ENCODE measurements at places on chromosomes 2 and 18.

DNA sequence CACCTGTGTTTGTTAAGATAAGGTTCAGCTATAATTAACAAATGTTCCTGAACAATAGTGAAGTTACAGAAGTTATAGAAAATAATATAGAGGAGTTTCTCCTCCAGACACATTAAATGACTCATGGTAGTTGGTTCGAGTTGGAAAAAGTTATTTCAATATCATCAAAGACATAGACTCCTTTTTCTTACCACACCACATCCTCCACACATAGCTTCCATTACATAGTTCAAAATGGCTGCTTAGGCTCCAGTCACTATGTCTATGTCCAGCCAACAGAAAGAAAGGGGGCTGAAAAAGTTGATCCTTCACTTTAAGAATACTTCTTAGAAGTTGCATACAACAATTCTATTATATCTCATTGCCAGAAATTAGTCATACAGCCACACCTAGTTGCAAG lies 50.7 kb downstream of the DYNAP start:
- no peak for DNase-seq

DNA sequence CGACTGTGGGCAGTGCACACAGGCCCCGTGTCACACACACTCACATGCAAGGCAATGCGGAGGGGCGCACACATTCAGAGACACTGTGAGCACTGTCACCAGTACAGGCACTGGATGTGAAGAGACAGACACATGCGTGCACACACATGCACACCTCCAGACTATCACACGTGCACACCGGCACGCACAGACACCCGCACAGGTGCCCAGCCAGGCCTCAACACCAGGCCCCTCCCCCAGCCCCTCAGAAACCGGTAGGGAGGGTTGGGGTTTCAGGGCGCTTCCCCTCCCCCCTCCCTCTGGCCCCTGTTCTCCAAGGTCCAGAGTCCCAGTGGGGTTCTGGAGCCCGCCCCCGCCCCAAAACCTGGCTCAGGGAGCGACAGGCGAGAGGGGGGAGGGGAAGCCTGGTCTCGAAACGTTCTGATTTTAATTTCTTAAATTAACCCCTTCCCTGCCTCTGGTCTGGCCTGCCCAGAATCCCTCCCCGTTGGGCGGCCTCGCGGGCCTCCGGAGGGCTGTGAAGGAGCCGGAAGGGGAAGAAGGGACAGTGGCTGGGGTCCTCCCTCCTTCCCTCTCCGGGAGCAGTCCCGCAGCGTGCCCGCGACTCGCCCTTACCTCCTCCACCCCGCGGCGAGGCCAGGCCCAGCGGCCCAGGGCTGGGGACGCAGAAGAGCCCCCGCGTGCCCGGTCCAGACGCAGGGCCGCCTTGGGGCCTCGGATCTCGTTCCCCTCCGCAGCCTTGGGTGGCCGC lies 558 bp downstream of the FBXO41 start:
- DNase-seq: no peak

- no peak for DNase-seq
These were observed 22.5 kb upstream of the SLC35G4 start for GRCh38 chr18:11586896-11587295.

DNA sequence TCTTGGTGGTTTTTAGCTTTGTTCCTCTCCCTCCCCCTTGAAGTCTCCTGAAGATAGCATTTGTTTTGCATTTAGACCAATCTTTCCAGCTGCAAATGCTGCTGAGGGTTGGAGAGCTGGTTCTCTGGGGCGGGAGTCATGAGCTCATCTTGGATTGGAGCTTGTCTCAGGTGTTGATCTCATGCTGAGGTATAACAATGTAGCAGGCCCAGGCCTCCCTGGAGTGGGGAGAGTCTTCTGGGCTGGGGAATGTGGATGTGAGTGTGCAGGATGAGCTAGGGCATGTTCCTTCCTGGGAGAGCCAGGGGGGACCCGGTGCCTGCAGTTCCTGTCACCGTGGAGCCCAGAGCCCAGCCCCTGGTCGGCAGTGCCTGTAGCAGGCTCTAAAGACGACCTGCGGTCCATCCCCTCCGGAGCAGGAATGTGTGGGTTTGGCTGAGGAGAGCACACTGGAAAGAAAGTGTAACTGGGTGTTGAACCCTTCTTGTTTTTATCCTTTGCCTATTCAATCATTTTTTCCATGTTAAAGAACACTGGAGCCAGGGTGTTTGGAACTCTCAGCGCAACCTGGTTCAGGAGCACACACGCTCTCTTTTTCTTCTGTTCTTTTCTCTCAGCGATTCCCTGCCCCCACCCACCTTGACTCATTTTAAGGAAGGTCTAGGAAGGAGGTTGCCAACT lies 2.7 kb downstream of the ZNF532 start:
- DNase-seq: no peak

DNA sequence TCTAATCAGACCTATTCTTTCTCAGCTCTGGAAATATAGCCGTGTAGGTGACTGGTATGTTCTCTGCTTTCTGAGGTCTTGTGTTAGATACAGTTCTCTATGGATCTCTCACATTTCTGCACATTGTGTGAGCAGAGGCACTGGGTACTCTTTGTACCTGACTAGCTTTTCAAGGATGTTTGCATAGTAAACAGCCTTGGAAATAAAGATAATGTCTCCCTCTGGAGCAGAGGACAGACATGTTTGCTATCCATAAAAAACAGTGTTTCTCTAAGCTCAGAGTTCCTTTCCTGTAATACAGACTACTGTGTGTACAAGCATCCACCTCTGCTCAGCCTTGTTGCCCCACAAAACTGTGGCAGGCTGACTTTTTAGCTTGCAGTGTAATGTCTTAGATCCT lies 279.2 kb downstream of the CTNNA2 start:
- DNase-seq: no peak

- DNase-seq: no peak
These were observed 21.7 kb downstream of the RBMS1 start for GRCh38 chr2:160471950-160472349.

DNA sequence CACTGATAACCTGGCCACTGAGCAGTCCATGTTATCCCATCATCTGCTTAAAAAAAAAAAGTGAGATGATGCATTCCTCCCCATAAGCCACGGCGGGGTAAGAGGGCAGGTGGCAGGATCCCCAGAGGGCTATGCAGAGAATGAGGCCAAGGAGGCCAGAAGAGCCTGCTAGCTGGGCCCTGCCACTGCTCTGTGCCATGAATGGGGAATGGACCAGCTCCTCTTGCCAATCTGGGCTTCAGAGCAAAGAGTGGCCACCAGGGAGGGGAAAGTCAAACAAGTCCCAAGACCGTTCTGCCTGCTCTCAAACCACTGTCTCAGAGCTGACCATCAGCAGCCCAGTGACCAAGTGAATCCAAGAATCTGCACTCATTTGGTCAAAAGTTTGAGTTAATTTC lies 202.4 kb downstream of the TWIST2 start:
- no peak for DNase-seq

DNA sequence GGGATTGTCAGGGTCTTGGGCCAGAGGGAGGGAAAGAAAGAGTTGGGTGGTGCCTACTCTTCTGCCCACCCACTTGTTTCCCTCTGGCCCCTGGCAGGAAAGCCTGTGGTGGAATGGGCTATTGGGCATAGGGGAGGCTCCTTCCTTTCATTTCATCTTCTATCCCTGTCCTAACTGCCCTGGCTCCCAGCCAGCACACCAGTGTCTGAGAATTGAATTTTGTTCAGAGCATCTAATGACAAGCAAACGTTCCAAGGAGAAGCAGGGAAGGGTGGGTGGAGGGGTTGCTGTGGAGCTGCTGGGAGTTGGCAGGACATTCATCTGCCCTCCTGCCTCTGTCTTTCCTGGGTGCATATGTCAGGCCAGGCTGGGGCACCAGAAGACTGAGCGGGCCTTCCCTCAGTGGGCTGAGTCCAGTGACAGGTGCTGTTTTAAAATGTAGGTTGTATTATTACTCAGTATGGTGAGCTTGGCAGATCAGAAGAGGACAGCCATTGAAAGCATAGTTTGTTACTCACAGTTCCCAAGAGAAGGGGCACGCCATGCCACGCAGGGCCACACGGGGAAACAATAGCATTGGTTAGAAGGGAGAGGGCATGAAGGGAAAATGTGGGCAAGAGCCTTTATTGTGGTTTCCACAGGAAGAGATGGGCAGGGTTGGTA lies 171.9 kb downstream of the ACOXL start:
- DNase-seq: no peak

GRCh38 chr2:164882276-164882675 lies 40.7 kb upstream of the COBLL1 start:
- DNase-seq: no peak

- no peak for DNase-seq
These were observed 211.5 kb downstream of the SUCLG1 start for GRCh38 chr2:84247532-84247931.

DNA sequence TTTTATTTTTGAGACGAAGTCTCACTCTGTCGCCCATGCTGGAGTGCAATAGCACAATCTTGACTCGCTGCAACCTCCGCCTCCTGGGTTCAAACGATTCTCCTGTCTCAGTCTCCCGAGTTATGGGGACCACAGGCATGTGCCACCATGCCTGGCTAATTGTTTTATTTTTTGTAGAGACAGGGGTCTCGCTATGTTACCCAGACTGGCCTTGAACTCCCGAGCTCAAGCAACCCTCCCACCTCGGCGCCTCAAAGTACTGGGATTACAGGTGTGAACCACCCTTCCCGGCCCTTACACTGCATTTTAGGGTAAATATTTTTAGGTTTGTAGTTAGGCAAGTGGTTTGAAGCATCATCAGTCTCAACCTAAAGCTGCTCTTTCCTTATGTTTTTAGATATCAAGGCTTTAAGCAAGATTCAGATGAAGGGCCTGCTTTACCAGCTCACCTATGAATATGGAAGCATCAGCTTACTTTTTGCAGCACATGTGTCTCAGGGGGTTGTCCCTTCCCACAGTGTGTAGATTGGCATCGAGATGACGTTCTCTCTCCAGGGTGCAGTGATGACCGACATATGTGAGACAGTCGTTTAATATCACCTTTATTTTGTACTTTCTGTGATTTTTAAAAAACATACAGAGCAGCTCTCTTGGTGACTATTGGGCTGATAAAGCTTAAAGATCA lies 47.2 kb downstream of the ATIC start:
- DNase-seq: no peak

GRCh38 chr2:120751553-120751952 lies 15.9 kb downstream of the GLI2 start:
- DNase-seq: no peak

DNA sequence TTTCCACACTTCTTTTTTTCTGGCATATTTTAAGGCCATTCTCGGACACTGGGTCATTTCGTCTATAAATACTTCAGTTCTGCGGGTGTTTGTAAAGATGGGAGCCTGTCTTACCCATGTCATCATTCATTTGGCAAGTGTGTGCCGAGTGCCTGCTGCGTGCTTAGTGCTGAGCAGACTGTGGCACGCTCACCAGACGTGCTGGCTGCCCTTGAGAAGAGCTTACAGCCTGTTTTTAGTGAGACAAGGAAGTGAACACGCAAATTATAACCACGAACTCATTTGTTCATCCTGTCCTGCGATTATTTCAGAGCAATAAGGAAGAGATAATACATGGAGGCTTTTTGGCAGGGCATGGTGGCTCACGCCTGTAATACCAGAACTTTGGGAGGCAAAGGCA lies 10.4 kb upstream of the STON1 start:
- no peak for DNase-seq

DNA sequence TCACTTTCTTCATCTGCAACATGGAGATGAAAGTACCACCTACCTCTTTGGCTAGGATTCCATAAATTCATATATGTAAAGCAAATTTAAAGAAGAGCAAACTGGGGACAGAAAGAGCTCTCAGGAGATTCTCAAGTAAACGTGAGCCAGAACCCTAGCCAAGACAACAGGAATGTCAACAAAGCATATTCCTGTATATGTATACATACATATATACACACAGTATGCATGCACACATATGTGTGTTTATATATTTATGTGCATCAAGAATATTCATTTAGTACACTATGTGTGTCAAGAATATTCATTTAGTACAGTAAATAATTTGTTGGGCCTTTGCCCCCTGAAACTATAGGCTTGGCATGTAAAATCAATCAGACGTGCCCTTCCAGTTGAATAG lies 574.4 kb upstream of the KLHL29 start:
- DNase-seq: no peak

GRCh38 chr2:215454519-215455246 lies 18.8 kb upstream of the FN1 start:
- peak; percentile 13 for DNase-seq

DNA sequence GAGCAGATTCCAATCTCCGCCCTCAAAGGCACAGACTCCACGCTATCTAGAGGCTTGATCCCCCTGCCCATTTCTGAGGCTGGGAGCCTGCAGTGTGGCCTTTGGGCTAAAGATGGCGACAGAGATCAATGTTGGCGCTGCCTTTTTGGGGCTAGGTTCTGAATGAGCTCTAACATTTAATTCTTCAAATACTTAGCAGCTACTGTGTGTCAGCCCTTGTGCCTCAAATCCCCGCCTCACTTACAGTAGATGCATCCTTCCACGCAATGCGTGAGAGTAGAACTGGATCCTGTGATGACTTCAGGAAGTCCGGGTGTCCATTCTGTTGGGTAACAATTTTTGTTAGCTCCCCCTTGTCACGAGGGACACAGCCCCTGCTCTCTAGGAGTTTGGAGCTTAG lies 12.4 kb downstream of the IL1F10 start:
- no peak for DNase-seq

GRCh38 chr2:238376884-238377391 lies 49.8 kb upstream of the ASB1 start:
- no peak for DNase-seq

DNA sequence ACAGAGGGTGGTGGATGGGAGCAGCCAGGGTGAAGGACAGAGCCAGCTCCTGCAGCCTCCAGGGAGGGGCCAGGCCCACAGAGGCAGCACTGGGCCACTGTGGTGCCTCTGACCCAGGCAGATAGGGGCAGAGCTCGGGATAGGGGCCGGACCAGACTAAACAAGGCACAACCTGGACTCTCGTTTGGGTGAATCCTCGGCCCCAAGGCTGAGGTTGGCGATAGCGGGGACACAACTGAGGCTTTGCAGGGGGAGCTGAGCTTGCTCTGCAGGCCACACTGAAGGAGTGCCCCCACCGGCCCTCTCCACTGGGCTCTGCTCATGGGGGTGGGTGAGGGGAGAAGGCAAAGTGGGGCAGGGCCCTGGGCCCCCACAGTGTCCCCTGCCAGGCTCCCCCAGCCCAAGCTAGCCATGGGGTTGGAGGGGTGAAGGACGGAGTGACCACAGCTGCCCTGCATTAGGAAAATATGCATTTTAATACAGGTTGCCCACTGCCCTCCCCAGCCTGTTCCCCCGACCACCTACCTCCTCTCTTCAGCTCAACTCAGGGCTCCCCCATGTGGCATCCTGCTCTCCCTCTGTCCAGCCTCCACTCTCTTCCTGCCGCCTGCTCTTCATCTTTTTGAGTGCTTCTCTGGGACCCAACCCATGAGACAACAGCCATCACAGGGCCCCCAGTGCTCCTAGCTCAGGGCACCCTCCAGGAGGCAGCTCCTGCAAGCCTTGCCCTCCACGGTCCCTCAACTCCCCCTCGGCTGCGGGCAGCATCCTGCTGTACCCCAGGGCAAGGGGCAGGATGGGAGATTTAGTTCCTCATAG lies 152.8 kb downstream of the INHBB start:
- no peak for DNase-seq

- no peak for DNase-seq
These were observed 327.1 kb upstream of the CDH2 start for GRCh38 chr18:28504066-28504465.

- no peak for DNase-seq
These were observed 187.8 kb upstream of the ERBB4 start for GRCh38 chr2:212726403-212726802.

GRCh38 chr2:159080641-159081040 lies 112.2 kb downstream of the TANC1 start:
- no peak for DNase-seq

GRCh38 chr2:83686863-83687262 lies 772.2 kb downstream of the SUCLG1 start:
- DNase-seq: no peak

Data from NCI-H1105 (cell line).